NK-92 treated with Interleukin-12 subunit alpha and Interleukin-12 subunit beta, amount 100 ng/mL, for 24 hours (cell line): ENCODE measurements at places on chromosomes 7 and 10.

- no peak for DNase-seq
These were observed 4.4 kb upstream of the SMIM30 start for GRCh38 chr7:113122744-113123143.

GRCh38 chr10:101629837-101630632 is 41.9 kb downstream of the DPCD start:
- no peak for DNase-seq

GRCh38 chr7:101743241-101743994 is 74.0 kb upstream of the CUX1 start:
- no peak for DNase-seq

- no peak for DNase-seq
These were observed 7.8 kb upstream of the CYP3A4 start for GRCh38 chr7:99791667-99792369.

DNA sequence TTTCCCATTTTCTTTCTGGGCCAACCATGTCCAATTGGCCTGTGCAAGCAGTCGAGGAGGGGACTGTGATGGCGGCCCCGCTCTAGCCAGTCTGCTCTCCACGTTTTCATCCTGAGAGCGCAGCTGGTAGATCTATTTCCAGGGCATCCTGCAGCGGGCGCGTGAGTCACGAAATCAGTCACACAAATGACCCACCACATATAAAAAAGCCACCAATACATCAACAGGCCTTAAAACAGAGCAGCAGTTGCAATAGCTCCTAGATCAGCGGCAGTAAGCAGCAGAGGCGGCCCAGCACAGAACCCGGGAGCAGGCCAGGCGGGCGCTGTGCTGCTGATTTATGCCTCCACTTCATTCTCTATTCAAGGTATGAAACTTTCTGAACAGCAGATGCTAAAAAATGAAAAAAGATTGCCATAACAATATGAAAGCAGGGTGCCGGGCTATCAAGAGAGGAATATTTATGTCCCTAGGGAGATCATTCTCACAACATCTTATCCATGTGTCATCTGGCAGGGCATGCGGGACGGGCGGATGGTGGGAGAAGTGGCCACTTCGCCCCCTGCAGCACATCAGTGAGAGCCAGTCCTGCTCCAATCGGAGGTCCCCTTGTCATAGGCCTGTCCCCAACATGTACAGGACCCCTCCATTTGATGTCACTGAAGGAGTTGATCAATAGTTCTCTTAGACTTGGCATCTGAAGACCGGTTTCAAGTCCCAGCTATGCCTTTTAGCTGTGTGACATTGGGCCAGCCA is 98.0 kb upstream of the GPR26 start:
- DNase-seq, result no peak

DNA sequence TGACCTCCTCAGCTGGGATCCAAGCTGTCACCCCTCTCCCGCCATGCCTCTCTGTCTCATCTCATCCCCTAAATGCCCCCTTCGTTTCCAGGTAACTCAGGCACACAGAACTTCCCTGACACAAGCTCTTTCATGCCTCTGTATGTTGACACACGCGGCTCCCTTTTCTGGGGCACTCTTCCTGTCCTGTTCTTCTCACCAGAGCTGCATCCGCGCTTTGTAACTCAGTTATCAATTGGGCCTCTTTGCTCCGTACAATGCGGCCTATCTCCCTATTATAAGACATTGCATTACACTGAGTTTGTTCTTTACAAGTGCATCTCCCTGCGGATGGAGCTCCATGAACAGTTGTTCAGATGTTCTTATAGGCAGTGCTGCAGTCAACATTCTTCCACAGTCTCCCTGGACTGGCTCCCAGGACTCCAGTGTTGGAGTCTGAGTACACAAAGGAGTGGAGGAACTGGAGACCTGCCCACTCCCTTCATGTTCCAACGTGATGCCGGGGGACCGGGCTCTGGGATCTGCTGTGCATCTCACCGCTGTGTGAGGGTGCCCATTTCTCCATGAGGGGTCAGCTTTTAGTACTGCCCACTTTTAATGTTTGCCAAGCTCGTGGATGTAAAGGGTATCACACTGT is 56.9 kb upstream of the TNS3 start:
- DNase-seq, result no peak

DNA sequence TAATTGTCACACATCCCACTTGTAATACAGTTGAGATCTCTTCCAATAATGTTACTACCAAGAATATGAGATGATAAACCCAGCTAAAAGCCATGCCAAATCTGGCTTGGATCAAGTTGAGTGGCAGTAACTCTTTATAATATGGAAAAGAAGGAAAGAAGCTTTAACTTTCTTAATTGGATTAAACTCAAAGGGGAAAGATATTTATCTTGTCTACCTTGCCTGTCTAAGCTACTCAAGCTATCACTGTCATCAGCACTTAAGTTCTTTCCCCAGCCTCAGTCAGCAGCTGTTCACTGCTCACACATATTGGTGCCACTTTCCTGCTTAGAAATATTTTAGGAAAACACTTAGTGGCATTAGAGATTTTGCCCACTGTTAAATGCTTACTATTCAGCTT is 350.7 kb downstream of the IPMK start:
- no peak for DNase-seq

- no peak for DNase-seq
These were observed 13.9 kb downstream of the PRSS2 start for GRCh38 chr7:142784716-142785115.

DNA sequence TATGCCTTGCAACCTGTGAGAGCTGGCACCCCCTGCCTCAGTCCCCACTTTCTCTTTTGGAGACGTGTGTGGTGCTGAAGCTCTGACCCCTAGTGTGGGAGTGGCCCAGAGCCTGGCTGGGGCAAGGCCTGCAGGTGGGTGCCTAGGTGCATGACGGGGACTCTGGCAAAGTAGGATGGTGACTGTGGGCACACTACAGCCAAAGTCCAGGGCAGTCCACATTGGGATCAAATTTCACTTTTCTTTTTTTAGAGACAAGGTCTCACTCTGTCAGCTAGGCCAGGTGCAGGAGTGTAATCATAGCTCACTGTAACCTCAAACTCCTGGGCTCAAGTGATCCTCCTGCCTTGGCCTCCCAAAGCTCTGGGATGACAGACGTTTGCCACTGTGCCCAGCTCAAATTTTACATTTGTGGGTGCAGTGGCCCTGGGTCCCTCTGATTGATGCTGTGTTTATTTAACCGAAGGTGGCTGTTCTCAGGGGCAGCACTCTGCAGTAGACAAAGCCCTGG is 52.3 kb downstream of the NEURL1 start:
- no peak for DNase-seq

DNA sequence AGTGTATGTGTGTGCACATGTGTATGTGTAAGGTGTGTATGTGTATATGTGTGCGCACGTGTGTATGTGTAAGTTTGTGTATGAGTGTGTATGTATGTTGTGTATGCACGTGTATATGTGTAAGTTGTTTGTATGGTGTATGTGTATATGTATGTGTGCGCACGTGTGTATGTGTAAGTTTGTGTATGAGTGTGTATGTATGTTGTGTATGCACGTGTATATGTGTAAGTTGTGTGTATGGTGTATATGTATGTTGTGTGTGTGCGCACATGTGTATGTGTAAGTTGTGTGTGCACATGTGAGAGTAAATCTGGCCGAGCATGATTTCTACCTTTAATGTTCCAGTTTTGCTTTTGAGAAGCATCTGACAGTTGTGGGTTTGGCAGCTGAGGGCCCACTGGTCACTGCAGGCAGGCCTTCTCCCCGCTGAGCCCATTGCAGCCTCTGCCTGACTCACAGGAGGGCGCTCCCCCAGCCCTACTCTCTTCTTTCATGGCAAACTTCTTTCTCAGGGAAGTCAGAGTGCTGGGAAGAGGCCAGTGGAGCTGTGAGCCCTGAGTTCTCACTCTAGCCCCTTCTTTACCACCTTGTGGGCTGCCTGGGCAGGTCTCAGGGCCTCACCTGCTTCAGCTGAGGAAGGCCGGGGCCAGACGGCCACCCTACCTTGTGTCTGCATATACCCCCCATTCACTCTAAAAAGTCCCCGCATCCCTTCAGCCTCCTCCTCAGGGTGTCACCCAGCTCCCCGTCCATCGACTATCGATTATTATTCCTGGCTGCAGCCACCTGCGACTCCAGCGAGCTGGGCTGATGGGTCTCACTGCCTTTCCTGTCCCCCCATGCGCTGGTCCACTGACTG is 11.2 kb downstream of the WDR86 start:
- no peak for DNase-seq

GRCh38 chr7:45882465-45882810 is 5.8 kb upstream of the IGFBP1 start:
- DNase-seq, result no peak

DNA sequence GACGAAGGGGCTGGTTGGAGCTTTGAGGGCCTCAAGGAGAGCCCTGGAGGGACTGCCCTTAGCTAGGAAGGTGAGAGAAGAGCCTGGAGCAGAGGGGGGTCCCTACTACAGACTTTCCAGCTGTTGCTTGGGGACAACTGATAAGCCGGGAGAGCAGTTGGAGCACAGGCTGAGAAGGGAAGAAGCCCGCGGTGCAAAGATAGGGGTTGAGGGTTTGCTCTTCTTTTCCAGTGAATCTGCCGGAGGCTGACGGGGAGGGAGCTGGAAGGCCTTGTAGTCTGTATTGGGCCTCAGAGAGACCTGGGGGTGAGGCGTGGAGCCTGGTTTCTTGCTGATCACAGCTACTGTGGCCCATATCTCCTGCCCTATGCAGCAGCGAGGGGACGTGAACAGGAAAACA is 23.7 kb downstream of the CYP26A1 start:
- DNase-seq, result no peak

GRCh38 chr7:50295133-50295532 is 9.4 kb upstream of the IKZF1 start:
- DNase-seq, result no peak

GRCh38 chr7:93147363-93147762 is 822 bp downstream of the SAMD9L start:
- DNase-seq, result no peak

- DNase-seq, result no peak
These were observed 484.2 kb downstream of the PLXNA4 start for GRCh38 chr7:132092106-132092505.

- DNase-seq, result no peak
These were observed 26.9 kb downstream of the CRHR2 start for GRCh38 chr7:30655096-30655970.

DNA sequence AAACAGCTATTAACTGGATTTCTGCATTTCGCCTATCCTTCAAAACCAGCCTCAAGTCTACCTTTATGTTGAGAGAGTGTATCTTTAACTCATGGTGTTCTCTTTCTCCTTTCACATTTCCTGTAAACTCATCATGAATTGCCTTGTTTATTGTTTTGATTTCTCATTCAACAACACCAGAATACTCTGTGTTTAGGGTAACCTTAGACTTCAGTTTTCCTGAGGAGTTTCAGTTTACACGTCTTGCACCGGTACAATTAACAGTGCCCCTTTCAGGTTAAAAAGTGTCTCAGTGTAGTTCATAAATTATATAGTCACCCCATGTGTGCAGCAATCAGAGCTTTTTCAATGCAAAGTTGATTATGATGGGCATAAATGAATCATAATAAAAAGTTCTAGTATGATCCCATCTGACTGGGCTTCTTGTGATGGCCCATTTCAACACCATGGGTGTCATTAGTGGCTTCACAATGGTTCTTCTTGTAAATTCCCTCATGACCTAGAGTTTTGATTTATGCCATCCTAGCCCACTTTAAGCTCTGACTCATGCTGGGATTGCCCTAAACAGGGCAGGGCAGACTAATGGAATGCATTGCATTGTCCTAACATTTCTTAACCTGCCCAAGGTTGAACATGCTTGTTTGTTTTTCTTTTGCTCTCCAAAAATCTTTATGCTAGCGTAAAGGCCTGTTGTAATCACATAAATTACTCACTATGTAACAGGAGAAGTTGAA is 22.0 kb downstream of the ITGB8 start:
- DNase-seq, result no peak

GRCh38 chr7:54705436-54705835 is 53.6 kb downstream of the SEC61G start:
- no peak for DNase-seq

DNA sequence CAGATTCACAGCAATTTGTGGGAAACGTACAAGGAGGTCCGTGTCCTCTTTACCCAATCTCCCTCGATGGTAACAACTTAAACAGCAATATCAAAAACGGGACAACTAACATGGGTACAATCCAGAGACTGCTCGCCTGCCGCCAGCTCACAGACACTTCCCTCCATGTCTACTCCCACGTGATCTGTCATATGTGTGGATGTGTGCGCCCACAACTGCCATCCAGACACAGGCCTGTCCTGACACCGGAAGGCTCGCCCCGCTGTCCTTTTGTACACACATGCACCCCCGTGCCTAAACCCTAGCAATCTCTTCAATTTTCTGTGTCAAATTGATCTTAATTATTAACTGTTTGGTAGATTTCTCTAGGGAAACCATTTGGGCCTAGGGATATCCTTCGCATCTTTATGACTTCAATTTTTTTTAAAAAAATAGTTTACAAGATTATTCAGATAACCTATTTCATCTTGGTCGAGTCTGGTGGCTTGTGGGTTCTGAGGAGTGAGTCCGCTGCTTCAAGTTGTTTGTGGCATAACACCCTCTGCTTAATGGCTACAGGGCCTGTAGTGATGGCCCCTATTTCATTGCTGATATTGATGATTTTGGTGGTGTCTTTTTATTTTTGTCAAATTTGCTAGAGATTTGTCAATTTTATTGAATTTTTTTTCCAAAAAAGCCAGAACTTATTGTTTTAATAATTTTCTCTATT is 260.6 kb downstream of the MAD1L1 start:
- DNase-seq, result no peak

GRCh38 chr7:2326951-2327350 is 12.7 kb upstream of the SNX8 start:
- DNase-seq, result no peak

GRCh38 chr10:12637649-12638048 is 288.3 kb downstream of the CAMK1D start:
- DNase-seq, result no peak

GRCh38 chr10:62916141-62916603 is 100.0 kb upstream of the EGR2 start:
- no peak for DNase-seq

DNA sequence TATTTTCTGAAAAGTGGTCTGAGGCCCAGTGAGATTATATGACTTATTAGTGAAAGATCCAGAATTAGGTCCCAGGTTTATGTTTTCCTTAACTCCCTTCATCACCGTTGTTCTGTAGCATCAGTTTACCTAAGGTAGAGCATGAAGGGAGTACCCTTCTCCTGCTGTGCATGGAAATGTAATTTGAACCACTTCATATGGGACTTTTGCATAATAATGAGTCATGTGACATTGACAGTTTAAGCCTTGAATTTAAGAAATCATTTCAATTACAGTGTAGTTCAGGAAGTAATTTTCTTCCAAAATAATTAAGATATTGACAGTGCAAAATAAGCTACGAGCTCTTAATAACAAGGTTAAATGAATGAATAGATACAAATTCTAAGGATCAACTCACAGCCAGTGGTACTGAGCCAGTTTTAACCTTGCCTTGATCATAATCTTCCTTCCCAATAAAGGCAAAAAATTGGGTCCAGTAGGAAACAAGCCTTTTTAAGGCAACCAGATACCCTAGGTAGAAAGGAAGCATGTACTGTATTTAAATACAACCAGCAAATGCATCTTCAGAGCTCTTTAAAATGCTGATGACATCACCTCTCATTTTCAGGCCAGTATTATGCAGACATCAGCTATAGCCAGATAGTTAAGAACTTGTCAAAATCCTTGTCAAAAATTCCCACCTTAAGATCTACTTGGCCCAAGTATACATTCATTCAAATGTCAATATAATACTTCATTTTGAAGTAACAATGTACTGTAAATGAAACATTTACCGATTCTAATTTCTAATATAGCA is 48.8 kb upstream of the DKK1 start:
- no peak for DNase-seq
